T-helper 2 cell treated with Interferon-gamma antibody and Interleukin-4, amounts not matched to agents 100 ng/mL and 5 ng/mL, for 36 hours (primary cell): ENCODE measurements at places on chromosomes 3 and 15. TPM values are rescaled to one million over a fixed set of nuclear protein-coding genes. Genes with fewer than 3 reads are reported as not detected.

Gene SNTN
- not detected in 2 replicates for total RNA-seq

Gene PHLDB2
- 2.4 and 3.7 TPM in 2 replicates for total RNA-seq

Gene DZIP1L
- total RNA-seq: not detected in 2 replicates

Gene HEMK1
- total RNA-seq: 58.1 and 63.0 TPM in 2 replicates

Gene CLDN18
- total RNA-seq: not detected in 2 replicates
